Fibroblast of lung (primary cell): ENCODE measurements at places on chromosomes 1 and 21. TPM values are rescaled to one million over a fixed set of nuclear protein-coding genes. Genes with fewer than 3 reads are reported as not detected.

Gene KCNE1
- under 0.01 and 0.33 TPM in 2 replicates for total RNA-seq

Gene CNTN2
- not detected in 2 replicates for total RNA-seq

Gene PRPF38A
- 6.9 and 7.3 TPM in 2 replicates for total RNA-seq

Gene ADCY10
- under 0.01 and 0.17 TPM in 2 replicates for total RNA-seq

Gene AQP10
- total RNA-seq: not detected in 2 replicates

Gene SMCP
- 0.17 TPM in 1 of 2 replicates, not detected in the other for total RNA-seq

Gene CAPN8
- not detected in 2 replicates for total RNA-seq

Gene OXCT2
- 5.4 and 6.4 TPM in 2 replicates for total RNA-seq

Gene SLC22A15
- total RNA-seq: 11.3 and 21.0 TPM in 2 replicates

Gene S100A9
- total RNA-seq: not detected in 2 replicates

Gene CFAP57
- under 0.01 and 0.17 TPM in 2 replicates for total RNA-seq

Gene SOX13
- 1.5 and 2.0 TPM in 2 replicates for total RNA-seq

Gene OR2T33
- total RNA-seq: not detected in 2 replicates

Gene FCER1G
- not detected in 2 replicates for total RNA-seq

Gene C1orf141
- total RNA-seq: not detected in 2 replicates

Gene OR2L3
- under 0.01 TPM in 1 of 2 replicates, not detected in the other for total RNA-seq

Gene MYOC
- 1.2 and 2.1 TPM in 2 replicates for total RNA-seq

Gene LCE3D
- not detected in 2 replicates for total RNA-seq

Gene ADGRB2
- 7.4 and 10.4 TPM in 2 replicates for total RNA-seq

Gene SPRR2F
- not detected in 2 replicates for total RNA-seq

Gene ARID1A
- 10.3 and 16.0 TPM in 2 replicates for total RNA-seq

Gene TMPRSS2
- 0.17 and 0.26 TPM in 2 replicates for total RNA-seq

Gene TNN
- not detected in 2 replicates for total RNA-seq
